Progenitor cell of endocrine pancreas (in vitro differentiated cells): ENCODE measurements at places on chromosomes 3 and 15. TPM values are rescaled to one million over a fixed set of nuclear protein-coding genes. Genes with fewer than 3 reads are reported as not detected.

- DNase-seq, result no peak
Observed at GRCh38 chr3:134494495-134494894, 8.6 kb downstream of the CEP63 start.

GRCh38 chr3:13393427-13394360 lies 26.4 kb downstream of the NUP210 start:
- DNase-seq, result no peak

DNA sequence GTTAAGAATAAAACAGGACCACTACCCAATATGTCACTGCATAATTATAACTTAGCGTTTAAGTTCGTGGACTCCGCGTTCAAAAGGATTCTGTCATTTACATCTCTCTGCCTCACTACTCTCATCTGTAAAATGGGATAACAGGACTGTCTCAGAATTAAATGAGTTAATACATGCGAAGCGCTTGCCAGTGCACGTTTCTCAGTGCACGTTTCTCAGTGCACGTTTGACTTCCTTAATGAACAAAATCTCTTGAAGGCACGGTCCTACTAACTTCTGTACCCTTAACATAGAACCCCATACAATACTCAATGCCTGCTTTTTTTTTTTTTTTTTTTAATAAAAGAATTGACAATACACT lies 499 bp downstream of the RABL3 start:
- DNase-seq, result no peak

GRCh38 chr15:56174649-56175048 lies 69.0 kb downstream of the RFX7 start:
- DNase-seq, result no peak

DNA sequence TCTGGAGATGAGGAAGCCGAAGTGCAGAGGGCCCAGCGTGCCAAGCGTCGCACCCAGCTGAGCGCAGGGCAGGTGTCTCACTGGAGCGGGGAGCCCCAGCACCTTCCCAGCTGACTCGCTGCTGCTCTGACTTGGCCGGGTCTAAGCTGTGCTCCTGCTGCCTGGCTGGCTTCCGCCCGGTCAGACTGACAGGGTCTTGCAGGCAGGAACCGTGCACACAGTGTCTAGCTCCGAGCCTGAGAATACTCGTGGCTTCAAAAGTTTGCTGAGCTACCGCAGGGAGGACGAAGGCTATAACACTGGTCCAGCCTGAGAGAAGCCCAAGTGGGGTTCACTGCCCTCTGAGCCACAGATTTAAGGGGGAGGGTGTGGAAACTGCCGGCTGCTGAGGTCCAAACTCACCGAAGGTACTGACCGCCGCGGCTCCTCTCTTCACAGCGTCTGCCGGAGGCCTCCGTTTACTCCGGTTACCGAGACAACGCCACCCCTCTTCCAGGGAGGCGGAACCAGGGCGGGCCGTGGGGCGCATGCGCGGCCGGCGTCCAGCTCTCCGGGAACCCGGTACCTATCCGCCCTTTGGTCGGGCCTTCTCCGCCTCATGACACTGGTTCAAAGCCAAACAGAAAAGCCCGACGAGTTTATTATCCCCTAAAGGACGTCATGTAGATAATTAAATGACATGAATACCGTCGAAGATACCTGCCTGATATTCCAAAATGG lies at the start of gene CFAP44:
Gene CFAP44 (minus strand): TSS at position 443 of the 720 bp plus-strand sequence. CDS start 7,829 bp downstream, outside the sequence.
- DNase-seq, result peak; percentile 69

- DNase-seq, result no peak
Observed at GRCh38 chr3:2372306-2372705, 273.6 kb downstream of the CNTN4 start.

GRCh38 chr3:66052721-66053549 lies 14.2 kb upstream of the MAGI1 start:
- DNase-seq, result no peak

DNA sequence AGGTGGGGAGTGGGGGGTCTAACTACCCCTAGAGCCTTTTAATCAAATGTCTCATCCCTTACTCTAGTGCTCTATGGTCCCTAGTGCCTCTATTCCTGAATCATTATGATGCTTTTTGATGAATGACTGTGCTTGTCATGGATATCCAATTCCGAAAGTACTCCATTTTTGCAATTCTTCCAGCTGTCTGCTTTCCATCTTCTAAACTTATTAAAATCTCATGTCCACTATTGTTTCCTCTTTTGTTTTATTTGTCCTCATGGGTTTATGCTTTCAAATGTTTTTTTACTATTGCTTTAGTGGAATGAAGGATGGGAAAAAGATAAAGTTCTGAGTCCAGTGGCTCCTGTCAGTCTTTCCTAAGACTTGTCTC lies 77.2 kb upstream of the KCNMB2 start:
- no peak for DNase-seq

GRCh38 chr3:128448491-128448890 lies 18.2 kb downstream of the DNAJB8 start:
- no peak for DNase-seq

GRCh38 chr3:36681867-36682266 lies 82.5 kb downstream of the DCLK3 start:
- no peak for DNase-seq

DNA sequence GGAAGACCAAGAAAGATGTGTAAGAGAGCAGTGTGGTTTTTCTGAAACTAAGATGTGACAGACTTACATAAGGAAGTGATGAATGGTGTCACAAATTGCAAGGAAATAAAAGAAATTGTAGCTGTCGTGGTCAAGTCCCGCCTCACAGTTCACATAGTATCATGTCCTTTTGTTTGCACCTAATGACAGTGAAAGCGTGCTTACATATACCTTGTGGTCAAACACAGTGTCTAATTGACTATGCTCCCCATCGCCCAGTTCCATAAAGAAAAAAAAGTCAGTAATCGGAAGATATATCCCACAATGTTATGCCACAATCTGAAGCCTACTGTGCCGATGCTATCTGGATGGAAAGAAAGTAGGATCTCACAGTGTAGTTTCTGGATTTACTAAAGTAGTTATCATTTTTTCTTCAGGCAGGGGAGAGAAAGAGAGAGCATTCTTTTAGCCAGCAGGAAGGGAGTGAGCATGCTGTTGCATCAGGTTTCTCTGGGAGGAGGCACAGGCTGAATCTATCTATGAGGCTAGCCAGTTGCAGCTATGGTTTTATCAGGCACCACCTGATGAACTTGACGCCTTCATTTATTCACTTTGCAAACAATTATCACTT lies 9.8 kb upstream of the PLSCR1 start:
- DNase-seq, result no peak

- DNase-seq, result no peak
Observed at GRCh38 chr15:91521548-91521947, 332.0 kb upstream of the SLCO3A1 start.

- DNase-seq, result no peak
Observed at GRCh38 chr3:18363338-18363737, 61.8 kb downstream of the SATB1 start.

DNA sequence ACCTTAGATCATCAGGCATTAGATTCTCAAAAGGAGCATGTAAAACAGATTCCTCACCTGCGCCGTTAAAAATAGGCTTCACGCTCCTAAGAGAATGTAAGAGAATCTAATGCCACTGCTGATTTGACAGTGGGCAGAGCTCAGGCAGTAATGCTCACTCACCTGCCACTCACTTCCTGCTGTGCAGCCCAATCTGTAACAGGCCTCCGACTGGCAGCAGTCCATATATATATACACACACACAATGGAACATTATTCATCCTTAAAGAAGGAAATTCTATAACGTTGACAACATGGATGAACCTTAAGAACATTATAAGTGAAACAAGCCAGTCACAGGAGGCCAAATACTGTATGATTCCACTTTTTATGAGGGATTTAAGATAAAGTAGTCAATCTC lies 24.5 kb downstream of the ZNF148 start:
- DNase-seq, result no peak

GRCh38 chr15:42591238-42591934 lies 16.0 kb downstream of the STARD9 start:
- DNase-seq, result no peak

DNA sequence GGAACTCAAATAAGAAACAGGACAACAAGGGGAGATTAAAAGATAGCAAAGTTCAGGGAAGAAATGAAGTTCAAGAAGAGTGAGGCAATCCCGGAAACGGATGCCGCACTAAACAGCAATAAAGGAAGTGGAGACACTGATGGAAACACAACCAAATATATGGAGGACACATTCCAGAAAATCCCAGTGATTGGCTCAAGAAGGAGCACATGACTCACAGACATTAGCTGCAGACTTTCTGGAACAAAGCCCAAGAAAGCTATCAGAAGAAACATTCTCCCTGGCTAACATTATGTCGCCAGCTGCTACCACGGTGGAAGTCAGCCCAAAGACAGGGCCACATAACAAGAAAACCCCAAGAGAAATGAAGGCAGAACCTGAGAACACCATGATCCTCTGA lies 18.1 kb upstream of the VGLL4 start:
- DNase-seq, result no peak

GRCh38 chr3:190862209-190863118 lies at the start of gene GMNC:
TSS of gene GMNC (minus strand) at chr3:190862694. CDS start at chr3:190862615, 79 bp downstream.
- peak; percentile 57 for DNase-seq

GRCh38 chr3:131200636-131201199 lies 174.0 kb downstream of the NEK11 start:
- no peak for DNase-seq

- no peak for DNase-seq
Observed at GRCh38 chr15:90607361-90607760, 77.6 kb downstream of the CRTC3 start.

GRCh38 chr3:125402639-125403038 lies 27.5 kb upstream of the ZNF148 start:
- no peak for DNase-seq

GRCh38 chr3:186976837-186977750 lies 46.8 kb downstream of the ST6GAL1 start:
- no peak for DNase-seq

- DNase-seq, result no peak
Observed at GRCh38 chr3:108219336-108219735, 2.9 kb downstream of the IFT57 start.

DNA sequence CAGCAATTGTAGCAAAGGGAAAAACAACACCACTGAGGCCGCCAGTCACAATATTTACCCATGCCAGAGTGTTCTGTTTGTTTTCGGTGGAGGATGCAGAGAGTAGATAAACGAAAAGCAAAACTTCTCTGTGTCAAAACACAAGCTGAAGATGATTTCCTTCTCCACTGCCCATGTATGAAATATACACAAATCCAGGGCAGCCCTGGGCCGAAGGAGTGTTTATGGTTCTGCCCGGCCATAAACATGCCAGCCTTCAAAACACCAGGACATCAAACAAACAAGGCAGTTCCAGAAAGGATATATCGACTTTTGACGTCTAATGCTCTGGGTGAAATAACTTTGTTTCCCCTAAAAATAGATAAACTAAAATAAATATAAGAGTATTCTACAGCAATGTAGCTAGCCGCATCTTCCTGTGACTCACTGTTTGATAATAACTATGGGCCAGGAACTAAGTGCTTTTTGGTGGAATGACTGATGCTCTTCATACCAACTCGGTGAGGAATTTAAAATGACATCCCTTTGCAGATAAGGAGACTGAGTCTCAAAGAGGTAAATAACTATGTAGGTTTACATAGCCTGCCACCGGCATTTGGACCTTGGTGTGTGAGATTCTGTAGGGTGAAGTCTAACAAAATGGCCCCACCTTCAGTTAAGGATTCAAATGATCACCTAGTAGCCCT lies 82.8 kb downstream of the MAGI1 start:
- no peak for DNase-seq

Gene CTXN2
- total RNA-seq, result 0.16 and 0.38 TPM in 2 replicates

Gene GADL1
- 1.8 and 1.9 TPM in 2 replicates for total RNA-seq

Gene LACTB
- 10.2 and 11.5 TPM in 2 replicates for total RNA-seq

Gene CCDC32
- 21.7 and 22.2 TPM in 2 replicates for total RNA-seq

Gene IGDCC3
- 125 and 138 TPM in 2 replicates for total RNA-seq

Gene DCBLD2
- 85.5 and 86.8 TPM in 2 replicates for total RNA-seq
